Activated gamma-delta T cell treated with Interleukin-2 at 50 U/mL for 16 hours (primary cell): ENCODE measurements at places on chromosomes 12 and 14.

DNA sequence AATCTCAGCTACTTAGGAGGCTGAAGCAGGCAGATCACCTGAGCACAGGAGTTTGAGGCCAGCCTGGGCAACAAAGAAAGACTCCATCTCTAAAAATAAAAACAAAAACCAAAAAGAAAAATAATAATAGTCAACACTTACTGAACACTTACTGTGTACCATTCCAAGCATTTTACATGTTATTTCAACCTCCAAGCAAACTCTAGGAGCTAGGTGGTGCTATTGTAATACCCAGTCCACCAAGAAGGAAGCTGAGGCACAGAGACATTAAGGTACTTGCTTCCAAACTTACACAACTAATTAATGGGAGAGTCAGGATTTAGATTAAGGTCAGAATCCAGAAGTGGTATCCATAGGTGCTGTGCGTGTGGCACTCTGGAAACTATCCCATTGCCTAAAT, 13.7 kb upstream of the OR6J1 start:
- DNase-seq: no peak

DNA sequence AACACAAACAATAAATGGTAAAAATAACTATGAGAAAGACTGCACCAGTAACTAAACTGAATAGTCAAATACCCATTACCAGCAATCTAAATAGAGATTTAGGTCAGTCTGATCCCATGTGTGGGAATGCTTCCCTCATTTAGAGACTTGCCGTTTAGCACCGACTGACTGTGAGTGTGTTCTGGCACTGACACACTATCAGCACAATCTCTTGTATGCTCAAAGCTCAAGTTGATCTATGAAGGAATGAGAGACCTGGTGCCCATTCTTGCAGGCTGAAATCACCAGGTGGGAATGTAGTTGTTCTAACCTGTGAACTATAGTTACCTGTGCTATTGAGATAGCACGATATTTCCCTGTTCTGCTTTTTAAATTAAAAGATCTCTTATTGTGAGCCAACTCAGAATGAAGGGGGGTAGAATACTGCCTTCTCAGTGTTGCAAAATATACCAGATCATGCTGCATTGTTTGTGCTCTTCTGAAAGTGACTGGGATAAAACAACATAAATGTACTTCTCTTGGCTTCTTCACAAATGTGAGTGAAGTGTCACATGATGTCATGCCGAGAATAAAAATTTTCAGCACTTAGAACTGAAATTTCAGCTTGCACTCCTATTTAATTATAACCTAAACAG, 99.6 kb downstream of the LIN7A start:
- DNase-seq: no peak

- no peak for DNase-seq
These were observed 60.0 kb downstream of the CHGA start for GRCh38 chr14:92982956-92983355.

- no peak for DNase-seq
These were observed 22.9 kb downstream of the MAPKAPK5 start for GRCh38 chr12:111864913-111865312.

GRCh38 chr12:104694161-104694560, 237.4 kb downstream of the CHST11 start:
- DNase-seq: no peak

DNA sequence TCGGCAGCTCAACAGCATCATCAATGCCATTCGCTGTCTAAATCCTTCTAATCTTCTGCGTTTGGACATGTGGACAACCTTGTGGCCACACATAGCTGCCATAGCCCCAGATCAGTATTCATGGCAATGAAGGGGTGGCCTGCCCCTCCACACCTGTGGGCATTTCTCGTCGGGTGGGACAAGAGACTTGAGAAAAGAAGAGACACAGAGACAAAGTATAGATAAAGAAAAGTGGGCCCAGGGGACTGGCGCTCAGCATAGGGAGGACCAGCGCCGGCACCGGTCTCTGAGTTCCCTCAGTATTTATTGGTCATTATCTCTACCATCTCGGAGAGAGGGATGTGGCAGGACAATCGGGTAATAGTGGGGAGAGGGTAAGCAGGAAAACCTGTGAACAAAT, 42.3 kb downstream of the MAGOHB start:
- no peak for DNase-seq

GRCh38 chr12:108547686-108548085, 13.3 kb downstream of the SART3 start:
- DNase-seq: no peak

DNA sequence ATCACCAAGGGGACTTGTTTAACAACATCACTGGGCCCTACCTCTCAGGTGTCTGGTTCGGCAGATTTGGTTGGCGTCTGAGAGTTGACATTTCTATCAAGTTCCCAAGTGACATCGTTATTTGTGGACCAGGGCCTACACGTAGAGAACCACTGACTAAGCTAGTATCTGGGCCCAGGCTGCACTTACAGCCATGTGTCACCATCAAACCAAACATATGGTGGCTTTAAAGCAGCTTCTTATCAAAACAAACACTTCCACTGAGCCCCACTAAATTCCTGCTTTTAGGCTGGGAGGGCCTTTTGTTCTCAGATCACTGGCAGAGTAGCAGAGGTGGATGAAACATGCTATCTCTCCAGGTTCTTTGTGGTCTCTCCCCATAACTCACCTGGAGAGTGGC, 220.5 kb downstream of the PELI2 start:
- no peak for DNase-seq

- DNase-seq: no peak
These were observed 71.2 kb downstream of the GALNT4 start for GRCh38 chr12:89453121-89453978.

GRCh38 chr14:73145371-73145770, 9.1 kb downstream of the PSEN1 start:
- DNase-seq: no peak

- DNase-seq: no peak
These were observed 237.3 kb downstream of the ADGRD1 start for GRCh38 chr12:131190965-131191364.

- DNase-seq: no peak
These were observed 51.2 kb downstream of the TESPA1 start for GRCh38 chr12:54933376-54933775.

GRCh38 chr12:127773520-127773919, 493.4 kb upstream of the TMEM132C start:
- no peak for DNase-seq

- no peak for DNase-seq
These were observed 27.6 kb downstream of the KICS2 start for GRCh38 chr12:64194333-64195149.

DNA sequence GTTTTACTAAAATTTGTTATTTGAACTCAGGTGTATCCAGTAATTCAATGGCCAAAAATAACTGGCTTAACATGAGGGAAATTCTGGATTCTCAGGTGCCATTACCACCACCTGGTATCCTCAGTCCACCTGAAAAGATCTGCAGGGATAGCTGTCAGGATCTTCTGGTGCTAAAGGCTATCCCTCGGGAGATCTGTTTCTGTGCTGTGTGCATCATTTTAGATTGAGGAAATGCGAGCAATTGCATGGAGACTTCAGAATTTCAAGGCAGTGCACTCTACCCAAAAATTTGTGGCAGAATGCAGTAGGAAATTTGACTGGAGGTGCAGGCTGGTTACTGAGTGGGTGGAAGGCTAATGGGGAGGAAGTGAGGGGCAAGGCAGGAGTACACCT, 26.4 kb downstream of the ZCCHC8 start:
- no peak for DNase-seq

GRCh38 chr12:67790660-67791059, 142.1 kb downstream of the DYRK2 start:
- DNase-seq: no peak

- DNase-seq: no peak
These were observed 12.5 kb downstream of the TIMM9 start for GRCh38 chr14:58414845-58415244.

- no peak for DNase-seq
These were observed 236.4 kb downstream of the PAWR start for GRCh38 chr12:79454338-79454843.

GRCh38 chr12:6443361-6443983, 1.3 kb upstream of the CD27 start:
- no peak for DNase-seq

- no peak for DNase-seq
These were observed 177.1 kb downstream of the CCDC91 start for GRCh38 chr12:28367326-28367725.

DNA sequence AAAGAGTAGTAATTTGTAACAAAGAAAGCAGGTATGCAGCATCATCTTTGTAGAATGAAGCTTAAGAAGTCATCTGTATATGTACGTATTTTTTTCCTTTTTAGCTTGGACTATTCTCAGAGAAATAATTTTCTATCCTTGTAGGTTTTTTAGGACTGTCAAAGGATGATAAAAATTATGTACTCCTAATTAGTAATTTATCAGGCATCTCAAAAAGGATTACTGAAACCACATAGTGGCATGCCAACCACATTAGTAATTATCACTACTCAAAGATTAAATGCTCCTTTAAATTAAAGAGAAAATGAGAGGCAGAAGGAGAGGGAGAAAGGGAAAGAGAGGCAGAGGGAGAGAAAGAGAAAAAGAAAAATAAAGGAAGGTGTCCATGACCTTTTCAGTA, 17.3 kb downstream of the TTC8 start:
- DNase-seq: no peak

DNA sequence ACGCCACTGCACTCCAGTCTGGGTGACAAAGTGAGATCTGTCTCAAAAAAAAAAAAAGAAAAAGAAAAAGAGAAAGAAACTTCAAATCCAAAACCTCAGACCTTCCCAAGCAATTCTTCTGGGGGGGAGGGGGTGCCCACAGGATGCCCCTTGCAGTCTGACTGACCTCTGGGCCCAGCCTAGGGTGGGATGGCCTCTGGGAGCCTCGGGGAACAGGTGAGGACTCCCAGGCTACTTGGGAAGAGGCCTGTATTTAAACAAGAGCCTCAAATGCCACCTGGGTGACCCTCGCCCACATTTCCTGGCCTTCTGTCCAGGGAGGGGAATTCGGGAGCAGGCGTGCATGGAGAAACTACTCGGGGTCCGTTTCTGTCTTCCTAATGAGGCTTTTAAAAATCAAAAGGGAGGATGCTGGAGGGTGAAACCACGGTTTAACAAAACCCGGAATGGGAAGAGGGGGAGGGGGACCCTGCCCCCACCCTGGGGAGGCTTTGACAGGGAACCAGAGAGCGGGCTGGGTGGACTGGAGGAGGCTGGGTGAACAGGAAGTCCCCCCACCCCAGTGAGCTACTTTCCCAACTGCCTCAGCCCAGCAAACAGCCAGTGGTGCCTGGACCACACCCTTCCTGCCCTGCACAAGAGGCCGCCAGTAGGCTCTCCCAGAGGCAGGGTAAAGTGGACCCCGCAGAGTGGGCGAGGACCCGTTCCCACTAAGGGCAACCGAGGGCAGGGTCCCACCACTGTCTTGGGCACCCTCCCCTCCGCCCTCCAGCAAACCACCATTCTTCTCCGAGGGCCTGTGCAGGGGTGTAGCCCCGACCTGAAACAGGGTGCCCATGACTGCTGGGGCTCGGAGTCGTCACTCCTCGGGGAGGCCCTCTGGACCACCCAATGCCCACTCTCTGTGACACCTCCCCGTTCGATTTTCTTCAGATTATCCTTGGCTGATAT, 1.5 kb upstream of the FBRSL1 start:
- DNase-seq: peak; percentile 50

DNA sequence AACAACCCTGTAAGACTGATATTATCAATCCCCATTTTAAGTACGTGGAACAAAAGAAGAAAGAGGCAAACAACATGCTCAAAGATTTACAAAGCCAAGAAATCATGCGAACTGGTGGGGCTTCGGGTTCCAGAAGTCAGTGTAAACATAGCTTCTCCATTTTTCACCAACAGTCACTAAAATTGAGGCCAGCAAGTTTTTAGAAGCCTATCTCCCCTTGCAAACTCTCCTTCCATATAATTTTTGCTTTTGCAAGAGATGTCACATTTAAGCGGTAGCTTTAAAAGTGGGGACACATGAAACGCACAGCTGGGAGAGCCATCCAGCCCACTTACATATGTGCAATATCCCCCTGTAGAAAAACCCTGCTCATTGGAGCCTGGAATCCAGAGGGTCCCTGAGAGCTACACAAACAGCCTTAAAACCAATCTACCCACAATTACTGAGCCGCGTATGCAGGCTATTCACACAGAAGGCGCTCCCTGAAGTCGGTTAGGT, 797 bp downstream of the SLC11A2 start:
- DNase-seq: no peak

- DNase-seq: no peak
These were observed 133.3 kb downstream of the RMST start for GRCh38 chr12:97595936-97596335.

GRCh38 chr12:94222351-94223084, 74.1 kb downstream of the PLXNC1 start:
- DNase-seq: no peak

DNA sequence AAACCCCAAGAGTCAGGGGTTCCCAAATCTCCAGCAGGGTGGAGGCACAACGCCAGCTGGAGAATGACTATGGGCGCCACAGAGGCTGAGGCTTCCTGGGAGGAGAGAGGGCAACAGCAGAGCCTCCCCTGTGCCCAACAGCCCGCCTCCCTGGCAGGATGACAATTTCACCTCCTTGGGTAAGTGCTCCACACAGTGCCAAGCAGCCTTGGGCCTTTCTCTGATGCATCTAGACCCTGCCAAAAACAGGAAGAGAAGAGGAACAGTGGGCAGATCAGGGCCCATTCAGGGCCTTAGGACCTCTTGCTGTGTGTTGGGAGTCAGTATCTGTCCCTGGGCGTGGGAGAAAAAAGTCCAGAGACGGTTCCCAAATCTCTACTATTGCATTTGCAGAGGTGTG, 5.0 kb upstream of the OR10P1 start:
- DNase-seq: no peak

DNA sequence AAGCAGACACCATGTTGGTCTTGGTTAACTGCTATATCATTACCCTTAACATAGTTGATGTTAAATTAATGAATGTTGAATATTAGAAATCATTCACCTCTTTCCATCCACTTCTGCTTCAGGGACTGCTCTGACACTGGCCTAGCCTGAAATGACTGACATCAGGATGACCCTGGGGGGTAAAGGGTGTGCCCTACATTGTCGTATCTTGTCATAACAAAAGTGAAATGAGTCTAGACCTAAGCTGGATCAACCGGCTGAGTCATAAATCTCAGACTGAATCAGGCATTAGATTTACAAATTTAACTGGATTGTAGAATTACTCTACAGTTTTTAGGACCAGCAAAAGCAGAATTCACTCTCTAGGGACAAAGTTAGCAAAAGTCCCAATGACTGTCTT, 35.3 kb downstream of the KICS2 start:
- DNase-seq: no peak

- no peak for DNase-seq
These were observed 167.1 kb downstream of the PIWIL1 start for GRCh38 chr12:130504840-130505175.

- DNase-seq: no peak
These were observed 101.3 kb downstream of the PPM1A start for GRCh38 chr14:60350366-60350720.

GRCh38 chr12:91937706-91938105, 207.9 kb downstream of the BTG1 start:
- DNase-seq: no peak
